ENCODE measurements at places on chromosomes 16 and 17.

- no peak for DNase-seq
Observed at GRCh38 chr17:80246266-80246681, 14.4 kb upstream of the RNF213 start.

GRCh38 chr17:12603566-12603965, 62.1 kb upstream of the MYOCD start:
- no peak for DNase-seq

DNA sequence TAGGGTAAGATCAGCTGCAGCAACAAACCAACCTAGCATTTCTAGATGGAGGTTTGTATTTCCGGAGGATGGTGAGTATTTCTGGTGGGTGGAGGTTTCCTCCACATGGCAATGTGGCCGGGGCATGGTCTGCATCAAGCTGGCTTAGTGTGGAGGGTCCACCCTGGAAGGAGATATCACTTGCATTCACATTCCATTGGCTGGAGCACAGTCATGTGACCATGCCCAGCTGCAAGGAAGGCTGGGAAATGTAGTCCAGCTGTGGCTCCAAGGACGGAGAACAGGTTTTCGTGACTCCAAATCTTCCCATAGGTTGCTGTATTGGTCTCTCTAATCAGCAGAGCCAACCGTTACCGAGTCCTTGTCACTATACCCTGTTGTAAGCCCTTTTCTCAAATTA, 68.7 kb downstream of the RAI1 start:
- DNase-seq, result no peak

DNA sequence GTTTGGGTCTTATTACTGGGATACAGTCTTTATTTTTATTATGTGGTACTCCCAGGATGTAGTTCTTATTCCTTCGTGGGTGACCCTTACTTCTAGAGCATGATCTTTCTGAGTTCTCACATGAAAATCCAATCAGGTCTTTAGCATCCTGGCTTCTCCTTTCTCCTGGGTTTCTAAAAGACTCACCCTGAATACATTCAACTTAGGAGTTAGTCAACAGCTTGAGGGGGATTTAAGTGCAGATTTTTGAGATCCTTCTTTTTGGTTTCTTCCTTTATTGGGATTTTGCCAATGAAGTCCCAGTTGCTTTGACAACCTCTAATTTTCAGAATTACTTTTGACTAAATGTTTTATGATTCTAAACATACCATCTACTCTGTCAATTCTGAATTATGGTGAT, 68.2 kb downstream of the SIAH1 start:
- no peak for DNase-seq

- DNase-seq, result no peak
Observed at GRCh38 chr17:67137860-67138259, 93.5 kb downstream of the CACNG1 start.

DNA sequence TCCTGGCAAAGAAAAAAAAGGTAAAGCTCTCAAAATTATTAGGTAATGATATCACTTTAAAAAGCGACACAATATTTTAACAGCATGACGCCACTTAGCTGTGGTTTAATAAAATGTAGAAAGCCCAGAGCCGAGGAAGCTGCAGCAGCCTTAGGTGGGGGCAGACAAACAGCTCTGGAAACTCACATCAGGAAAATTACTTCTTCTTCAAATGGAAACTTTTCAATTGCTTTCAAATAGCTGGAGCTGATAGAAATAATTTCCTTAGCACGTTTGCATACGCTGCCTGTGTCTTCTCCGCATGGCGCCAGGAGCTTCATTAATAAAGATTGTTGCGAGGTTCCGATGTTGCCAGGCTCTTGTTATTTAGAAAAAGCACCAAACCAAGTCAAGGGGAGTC, 835.3 kb upstream of the EEF2KMT start:
- no peak for DNase-seq

GRCh38 chr17:74994440-74994839, 7.0 kb downstream of the CDR2L start:
- no peak for DNase-seq

DNA sequence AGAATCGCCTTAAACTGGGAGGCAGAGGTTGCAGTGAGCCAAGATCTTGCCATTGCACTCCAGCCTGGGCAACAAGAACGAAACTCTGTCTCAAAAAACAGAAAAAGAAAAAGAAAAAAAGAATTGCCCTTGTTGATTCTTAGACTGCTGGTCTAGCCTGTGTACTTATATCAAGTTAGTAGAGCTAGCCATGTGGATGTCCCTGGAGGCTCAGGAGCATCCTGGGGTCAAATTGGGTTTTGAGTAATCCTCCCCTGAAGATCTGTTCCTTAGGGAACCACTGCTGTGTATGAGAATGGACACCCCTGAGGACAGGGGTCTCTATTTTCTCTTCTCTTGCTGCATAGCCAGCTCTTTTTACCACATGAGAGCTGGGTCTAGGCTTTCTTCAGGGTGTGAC, 21.5 kb downstream of the SLC7A6OS start:
- DNase-seq, result no peak

- no peak for DNase-seq
Observed at GRCh38 chr17:79992649-79993389, 42.9 kb downstream of the TBC1D16 start.

DNA sequence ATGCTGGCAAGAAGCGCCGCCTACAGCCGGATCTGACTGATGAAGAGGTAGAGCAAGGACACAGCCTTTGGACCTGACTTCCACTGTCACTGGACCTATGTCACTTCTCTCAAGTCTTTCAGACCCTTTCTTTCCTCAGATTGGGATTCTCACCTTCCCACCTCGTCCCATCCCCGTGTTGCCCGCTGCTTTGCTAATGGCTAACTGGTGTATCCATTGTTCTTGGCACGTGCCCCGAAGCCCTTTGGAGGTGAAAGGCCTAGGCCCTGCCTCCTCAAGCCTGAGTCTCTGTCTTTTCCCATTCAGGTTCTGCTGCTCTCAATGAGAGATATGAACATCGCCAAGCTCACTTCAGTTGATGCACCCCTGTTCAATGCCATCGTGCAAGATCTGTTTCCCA, 53.3 kb upstream of the KDM6B start:
- DNase-seq, result no peak

- DNase-seq, result no peak
Observed at GRCh38 chr17:44038604-44039011, 23.8 kb upstream of the TMEM101 start.

DNA sequence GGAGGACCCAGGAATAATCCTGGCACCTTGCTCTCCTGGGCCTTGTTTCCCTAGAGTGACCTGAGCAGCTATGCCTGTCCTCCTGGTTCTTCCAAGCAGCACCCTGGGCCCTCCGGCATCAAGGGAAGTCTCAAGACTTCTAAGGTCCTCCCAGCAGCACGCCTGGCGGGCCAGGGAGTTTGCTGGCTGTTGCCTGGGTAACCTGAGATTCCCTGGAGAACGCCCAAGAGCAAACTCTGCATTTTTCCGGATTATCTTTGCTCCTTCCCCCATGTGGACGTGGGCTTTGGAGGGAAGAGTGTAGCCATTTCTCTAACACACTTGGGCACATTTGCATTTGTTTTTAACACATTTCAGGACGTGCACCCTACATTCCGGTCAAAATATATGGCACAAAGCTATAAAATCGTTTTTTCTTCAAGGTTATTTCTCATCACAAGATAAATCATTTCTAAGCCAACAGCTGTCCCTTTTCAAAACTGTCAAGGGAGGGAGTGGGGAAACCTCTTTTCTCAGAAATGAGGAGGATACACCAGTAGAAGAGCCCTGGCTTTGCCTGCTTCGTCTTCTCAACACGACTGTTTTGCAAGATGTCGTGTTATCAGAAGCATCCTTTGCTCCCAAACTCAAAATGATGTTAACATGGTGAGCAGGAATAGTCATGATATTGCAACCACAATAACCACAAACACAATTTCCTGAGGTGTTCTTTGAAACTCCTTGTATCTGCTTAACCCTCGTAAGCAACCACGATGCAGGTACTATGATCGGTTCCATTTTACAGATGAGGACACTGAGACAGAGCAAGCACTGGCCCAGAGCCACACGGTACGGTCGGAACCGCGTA, 116.5 kb downstream of the ADCY9 start:
- no peak for DNase-seq

DNA sequence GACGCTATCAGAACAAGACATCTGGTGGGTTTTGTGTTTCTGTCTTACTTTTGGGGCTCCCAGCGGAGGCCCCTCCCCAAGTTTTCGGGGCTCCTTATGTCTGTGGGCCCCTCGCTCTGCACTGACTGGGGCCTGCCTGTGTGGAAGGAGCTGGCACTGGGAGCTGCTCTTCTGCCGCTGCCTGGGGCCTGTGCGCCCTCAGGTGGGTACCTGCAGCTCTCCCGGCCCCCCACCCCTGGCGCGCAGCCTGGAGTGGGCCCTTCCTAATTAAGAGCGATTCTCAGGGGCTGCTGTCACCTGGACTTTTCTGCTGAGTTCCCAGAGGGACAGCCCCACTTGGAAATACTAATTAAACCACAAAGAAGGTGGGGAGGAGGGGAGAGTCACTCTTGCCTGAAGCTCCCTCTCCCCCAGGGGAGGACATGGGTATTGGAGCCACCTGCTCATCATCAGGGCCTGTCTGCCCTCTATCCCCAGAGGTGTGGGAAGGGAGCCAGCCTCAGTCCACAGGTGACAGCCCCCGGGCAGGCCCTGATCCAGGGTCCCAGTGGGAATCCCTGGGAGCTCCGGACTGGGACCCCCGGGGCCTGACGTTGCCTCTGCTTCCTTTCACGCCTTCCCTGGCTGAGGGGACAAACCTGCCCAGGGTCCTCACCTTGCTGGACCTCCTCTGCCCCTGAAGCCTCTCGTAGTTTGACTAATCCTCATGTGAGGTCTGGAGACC, 36.5 kb downstream of the GSE1 start:
- no peak for DNase-seq

GRCh38 chr17:82230609-82231311, 1.9 kb downstream of the SLC16A3 start:
- no peak for DNase-seq

DNA sequence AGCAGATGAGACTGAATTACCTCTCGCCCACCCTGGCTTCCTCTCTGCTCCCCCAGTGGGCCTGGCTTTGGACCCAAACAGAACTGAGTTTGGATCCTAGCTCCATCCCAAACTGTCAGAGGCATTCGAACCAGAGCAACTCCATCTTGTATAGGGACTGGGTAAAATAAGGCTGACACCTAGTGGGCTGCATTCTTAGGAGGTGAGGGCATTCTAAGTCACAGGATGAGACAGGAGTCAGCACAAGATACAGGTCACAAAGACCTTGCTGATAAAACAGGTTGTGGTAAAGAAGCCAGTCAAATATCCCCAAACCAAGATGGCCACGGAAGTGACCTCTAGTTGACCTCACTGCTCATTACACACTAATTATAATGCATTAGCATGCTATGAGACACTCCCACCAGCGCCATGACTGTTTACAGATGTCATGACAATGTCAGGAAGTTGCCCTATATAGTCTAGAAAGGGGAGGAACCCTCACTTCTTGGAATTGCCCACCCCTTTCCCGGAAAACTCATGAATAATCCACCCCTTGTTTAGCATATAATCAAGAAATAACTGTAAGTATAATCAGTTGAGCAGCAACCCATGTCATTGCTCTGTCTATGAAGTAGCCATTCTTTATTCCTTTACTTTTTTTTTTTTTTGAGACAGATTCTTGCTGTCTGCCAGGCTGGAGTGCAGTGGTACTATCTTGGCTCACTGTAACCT, 44.4 kb downstream of the LYRM1 start:
- DNase-seq, result no peak

GRCh38 chr16:77840673-77841501, 52.5 kb downstream of the VAT1L start:
- no peak for DNase-seq

- DNase-seq, result no peak
Observed at GRCh38 chr17:50963139-50963538, 97.0 kb upstream of the TOB1 start.

DNA sequence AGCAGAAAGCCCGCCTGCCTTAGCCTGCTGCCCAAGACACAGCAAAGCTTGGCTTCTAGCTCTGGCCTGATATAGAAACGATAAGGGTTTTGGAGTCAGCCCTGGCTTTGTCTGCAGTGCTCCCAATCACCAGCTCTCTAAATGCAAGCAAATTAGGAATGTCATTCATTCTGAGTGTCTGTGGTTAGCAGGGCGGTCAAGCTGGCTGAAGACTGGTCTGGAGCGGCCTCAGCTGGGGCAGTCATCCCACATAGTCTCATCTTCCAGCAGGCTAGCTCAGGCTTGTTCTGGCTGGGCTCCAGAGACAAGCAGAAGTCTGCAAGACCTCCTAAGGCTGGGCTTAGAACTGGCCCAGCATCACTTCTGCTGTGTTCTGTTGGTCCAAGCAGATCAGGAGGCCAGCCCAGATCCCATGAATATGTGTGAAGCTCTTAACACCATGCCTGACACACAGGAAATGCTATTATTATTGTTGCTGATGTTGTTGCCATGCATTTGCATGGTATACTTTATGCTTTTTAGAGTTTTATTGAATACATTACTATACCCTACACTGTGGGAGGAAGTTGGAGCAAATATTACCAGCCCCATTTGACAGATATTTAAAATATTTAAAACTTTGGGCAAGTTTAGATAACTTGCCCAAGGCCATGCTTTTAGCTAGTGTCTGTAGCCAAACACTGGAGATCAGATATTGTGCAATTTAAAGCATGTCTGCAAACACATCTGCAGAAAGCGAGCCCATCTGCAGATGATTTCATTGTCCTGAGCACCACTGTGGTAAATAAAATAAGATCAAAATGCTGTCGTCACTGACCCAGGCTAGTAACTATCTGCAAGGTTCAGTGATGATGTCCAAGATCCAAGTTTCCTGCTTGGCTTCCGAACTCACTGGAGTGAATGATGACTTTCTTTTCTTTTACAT, 24.8 kb downstream of the TMC7 start:
- no peak for DNase-seq

- no peak for DNase-seq
Observed at GRCh38 chr16:261031-261691, 14.6 kb downstream of the RGS11 start.
